ENCODE measurements at places on chromosomes 6 and 20.
A peak's percentile ranks its signal among the peaks of the same experiment; 100 is the strongest.

GRCh38 chr6:157074969-157075368 lies 248.3 kb downstream of the TMEM242 start:
- H3K27ac ChIP-seq = no peak overlapping the region
- DNase-seq = no peak
- H3K4me1 ChIP-seq = peaks cover 56% of the 10 kb centered on the region
- H3K4me3 ChIP-seq = no peak overlapping the region
- peaks cover 12% of the 10 kb centered on the region for H3K36me3 ChIP-seq

DNA sequence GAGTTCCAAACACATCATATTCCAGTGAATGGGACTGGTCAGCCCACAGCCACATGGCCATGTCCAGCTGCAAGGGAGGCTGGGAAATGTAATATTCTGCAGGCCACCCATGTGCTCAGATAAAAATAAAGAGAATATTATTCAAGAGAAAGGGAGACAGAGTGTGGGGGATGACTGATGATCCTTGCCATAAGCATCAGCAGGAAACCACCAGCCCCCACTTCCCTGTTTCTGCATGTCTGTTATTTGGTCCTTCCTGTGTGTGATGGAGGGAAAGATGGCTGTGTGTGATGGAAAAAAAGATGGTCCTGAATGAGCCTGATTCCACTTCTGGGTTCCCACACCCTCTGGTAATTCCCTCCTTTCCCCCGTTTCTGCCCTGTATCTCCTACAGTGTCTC lies 13.1 kb upstream of the RSPO4 start:
- H3K27ac ChIP-seq = no peak overlapping the region
- no peak overlapping the region for H3K4me3 ChIP-seq
- peaks cover 2% of the 10 kb centered on the region for H3K27me3 ChIP-seq
- no peak for DNase-seq

DNA sequence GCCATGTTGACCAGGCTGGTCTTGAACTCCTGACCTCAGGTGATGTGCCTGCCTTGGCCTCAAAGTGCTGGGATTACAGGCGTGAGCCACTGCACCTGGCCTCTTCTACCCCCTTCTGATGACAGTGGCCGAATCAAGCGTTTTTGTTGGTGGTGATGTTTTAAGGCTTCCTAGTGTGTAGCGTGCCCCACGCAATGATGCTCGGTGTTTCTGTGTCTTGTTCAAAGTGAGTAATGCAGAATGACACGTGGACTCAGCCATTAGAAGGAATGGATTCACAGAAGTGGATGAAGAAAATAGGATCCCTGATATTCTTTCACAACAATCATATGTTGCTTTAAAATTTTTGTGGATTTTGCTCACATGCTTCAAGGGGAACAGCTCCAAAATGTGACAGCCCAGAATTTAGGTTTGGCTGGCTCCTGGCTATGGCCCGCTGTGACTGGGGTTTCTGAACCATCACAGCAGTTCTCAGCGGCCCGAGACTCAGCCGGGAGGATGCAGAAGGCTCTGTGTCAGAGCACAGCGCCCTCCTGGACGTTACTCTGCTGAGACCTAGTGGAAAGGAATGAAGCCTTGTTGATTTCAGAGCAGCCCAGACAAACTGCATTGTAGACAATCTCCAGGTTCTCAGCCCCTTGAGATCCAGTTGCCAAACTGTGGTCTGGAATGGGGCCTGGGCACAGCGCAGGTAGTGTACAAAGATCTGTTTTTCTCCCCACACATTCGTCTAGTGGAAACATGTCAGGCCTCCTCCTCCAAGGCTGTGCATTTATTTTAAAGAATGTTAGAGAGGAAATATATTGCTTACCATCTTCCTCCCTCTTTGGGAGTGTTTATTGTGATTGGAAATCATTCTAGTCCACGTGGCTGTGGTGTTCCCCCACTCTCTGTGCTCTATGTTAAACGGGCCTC lies 57.6 kb upstream of the TIAM2 start:
- peaks cover 11% of the 10 kb centered on the region for H3K4me1 ChIP-seq
- H3K27ac ChIP-seq = no peak overlapping the region
- H3K36me3 ChIP-seq = peaks cover 3% of the 10 kb centered on the region
- no peaks in the 10 kb centered on the region for H3K27me3 ChIP-seq
- no peak for DNase-seq
- no peak overlapping the region for H3K4me3 ChIP-seq

DNA sequence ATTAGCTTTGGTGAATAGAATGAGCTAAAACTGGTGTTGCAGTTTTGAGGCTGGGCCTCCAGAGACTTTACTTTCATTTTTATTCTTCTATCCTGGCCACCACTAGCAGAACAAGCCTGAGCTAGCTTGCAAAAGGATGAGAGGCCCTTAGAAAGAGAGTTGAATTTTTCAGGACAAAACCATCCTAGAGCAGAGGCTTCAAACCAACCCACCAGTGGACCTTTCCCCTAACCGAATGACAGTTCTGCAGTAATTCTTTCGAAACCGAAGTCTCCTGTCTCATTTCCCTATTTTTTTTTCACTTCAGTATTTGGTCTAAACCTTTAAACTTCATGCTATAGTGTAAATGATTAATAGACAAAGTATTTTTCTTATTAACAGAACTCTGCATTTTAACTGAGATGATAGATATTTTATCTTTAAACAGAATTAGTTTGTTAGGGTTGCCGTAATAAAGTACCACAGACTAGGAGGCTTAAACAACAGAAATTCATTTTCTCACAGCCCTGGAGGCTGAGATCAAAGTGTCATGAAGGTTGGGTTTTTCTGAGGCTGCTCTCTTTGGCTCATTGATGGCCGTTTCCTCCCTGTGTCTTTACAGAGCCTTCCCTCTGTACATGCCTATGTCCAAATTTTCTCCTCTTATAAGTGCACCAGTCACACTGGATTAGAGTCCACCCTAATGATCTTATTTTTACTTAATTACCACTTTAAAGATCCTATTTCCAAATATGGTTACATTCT lies 80.6 kb upstream of the PAK5 start:
- no peaks in the 10 kb centered on the region for H3K4me1 ChIP-seq
- no peak overlapping the region for H3K27ac ChIP-seq
- no peak for DNase-seq
- no peaks in the 10 kb centered on the region for H3K36me3 ChIP-seq
- H3K27me3 ChIP-seq = peaks cover 4% of the 10 kb centered on the region

DNA sequence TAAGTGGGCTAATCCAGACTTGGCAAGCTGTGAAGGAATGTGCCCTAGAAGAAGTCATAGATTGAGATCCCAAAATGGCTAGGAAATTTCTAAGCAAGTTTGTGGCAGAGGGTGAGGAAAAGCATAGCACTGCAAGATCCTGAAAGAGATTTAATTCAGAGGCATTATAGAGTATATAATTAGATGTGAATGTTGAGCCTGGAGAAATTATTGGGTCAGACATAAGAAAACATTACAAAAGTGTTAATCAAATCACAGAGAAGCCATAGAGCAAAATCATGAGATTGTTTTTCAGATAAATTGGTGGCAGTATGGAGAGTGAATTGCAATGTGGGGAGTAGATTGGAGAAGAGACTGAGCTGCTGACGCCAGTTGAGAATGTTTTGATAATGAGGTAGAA lies 90.0 kb downstream of the CD2AP start:
- H3K36me3 ChIP-seq = peaks cover 3% of the 10 kb centered on the region
- H3K27ac ChIP-seq = no peak overlapping the region
- no peaks in the 10 kb centered on the region for H3K27me3 ChIP-seq
- DNase-seq = no peak

GRCh38 chr20:1086277-1087213 lies 31.9 kb upstream of the PSMF1 start:
- DNase-seq = no peak
- no peak overlapping the region for H3K4me3 ChIP-seq
- H3K4me1 ChIP-seq = peaks cover 11% of the 10 kb centered on the region
- no peak overlapping the region for H3K27ac ChIP-seq
- H3K36me3 ChIP-seq = peaks cover 2% of the 10 kb centered on the region
- H3K27me3 ChIP-seq = no peaks in the 10 kb centered on the region

GRCh38 chr20:50110141-50111047 lies 2.6 kb downstream of the UBE2V1 start:
- H3K27ac ChIP-seq = peak overlapping the region; percentile 87
- peaks cover 19% of the 10 kb centered on the region for H3K36me3 ChIP-seq
- H3K27me3 ChIP-seq = no peaks in the 10 kb centered on the region
- H3K4me3 ChIP-seq = peak overlapping the region; percentile 100
- H3K4me1 ChIP-seq = peaks cover 73% of the 10 kb centered on the region
- DNase-seq = peak; percentile 52

- H3K4me1 ChIP-seq = peaks cover 13% of the 10 kb centered on the region
- H3K36me3 ChIP-seq = no peaks in the 10 kb centered on the region
- peaks cover 67% of the 10 kb centered on the region for H3K27me3 ChIP-seq
- DNase-seq = no peak
Measured at GRCh38 chr6:90611543-90612312, 24.9 kb upstream of the MAP3K7 start.

DNA sequence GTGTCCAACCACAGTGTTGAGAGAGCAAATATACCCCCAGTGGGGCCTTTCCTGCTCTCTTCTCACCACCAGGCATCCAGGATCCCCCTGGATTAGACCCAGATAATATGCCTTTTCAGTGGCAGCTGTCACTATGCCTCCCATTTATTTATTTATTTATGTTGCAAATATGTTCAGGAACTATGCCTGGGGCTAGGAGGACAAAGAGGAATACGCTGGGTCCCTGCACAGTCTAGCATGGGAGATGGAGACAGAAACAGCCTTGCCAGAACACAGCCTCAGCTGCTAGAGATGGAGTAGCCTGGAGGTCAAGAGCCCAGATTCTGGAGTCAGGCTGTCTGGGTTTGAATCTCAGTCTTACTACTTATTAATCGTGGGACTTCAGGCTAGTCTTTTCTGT lies 74.6 kb upstream of the LRFN2 start:
- peaks cover 2% of the 10 kb centered on the region for H3K27me3 ChIP-seq
- no peak overlapping the region for H3K4me3 ChIP-seq
- H3K27ac ChIP-seq = no peak overlapping the region
- H3K4me1 ChIP-seq = no peaks in the 10 kb centered on the region
- H3K36me3 ChIP-seq = no peaks in the 10 kb centered on the region

GRCh38 chr20:35627121-35627520 lies 11.5 kb downstream of the SPAG4 start:
- no peaks in the 10 kb centered on the region for H3K27me3 ChIP-seq
- no peaks in the 10 kb centered on the region for H3K4me1 ChIP-seq
- H3K4me3 ChIP-seq = no peak overlapping the region
- H3K27ac ChIP-seq = no peak overlapping the region

DNA sequence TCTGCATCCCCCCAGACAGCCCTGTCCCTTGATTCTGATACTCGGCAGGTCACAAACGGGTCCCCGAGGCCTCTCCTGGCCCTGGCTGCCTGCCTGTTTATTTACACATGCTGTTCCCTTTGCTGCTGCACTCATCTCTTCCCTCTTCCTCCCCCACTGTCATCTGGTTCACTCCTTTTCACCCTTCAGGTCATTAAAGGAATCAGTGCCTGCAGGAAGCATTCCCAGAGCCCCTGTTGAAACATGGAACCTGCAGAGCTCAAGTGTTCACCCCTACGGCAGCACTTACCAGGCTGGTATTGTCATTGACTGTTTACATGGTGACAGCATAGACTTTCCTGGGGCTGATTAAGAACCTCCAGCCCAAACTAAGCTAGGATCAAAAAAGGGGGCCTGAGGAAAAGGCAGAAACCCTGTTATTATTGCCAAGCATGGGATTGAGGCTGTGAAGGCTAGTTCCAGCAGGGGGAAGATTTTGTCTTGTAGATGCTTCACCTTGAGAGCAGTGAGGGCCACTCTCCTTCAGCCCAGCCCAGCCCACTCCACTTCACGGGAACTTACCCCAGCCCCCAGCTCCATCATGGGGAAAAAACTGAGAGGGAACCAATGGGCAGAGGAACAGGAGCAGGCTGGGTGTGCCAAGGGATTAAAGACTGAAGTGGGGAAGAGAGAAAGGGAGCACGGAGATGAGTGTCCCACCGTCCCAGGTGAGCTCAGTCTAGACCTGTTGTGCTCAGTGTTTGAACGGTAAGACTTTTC lies 73.2 kb downstream of the JPH2 start:
- peak overlapping the region; percentile 2 for H3K27ac ChIP-seq
- H3K4me3 ChIP-seq = no peak overlapping the region
- no peaks in the 10 kb centered on the region for H3K36me3 ChIP-seq
- H3K27me3 ChIP-seq = peaks cover 18% of the 10 kb centered on the region
- DNase-seq = no peak
- H3K4me1 ChIP-seq = peaks cover 6% of the 10 kb centered on the region

DNA sequence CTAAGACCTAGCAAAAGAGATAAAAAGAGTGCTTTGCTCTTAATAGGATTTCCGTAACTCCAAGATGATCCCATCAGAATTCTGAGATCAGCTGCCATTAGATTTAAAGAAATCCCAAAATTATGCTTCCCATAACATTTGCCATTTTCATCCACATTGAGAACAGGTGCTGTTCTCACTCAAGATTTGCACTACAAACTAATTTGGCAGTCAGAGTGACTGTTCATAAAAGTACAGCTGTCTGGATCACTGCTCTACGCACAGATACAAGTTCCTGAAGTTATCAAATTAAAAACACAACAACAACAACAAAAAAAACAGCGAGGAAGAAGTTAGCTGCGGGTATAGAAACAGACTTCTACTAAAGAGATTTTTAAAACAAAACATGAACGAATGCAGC lies 58.1 kb downstream of the ASCC3 start:
- DNase-seq = no peak
- H3K4me1 ChIP-seq = no peaks in the 10 kb centered on the region
- peaks cover 15% of the 10 kb centered on the region for H3K36me3 ChIP-seq
- H3K27me3 ChIP-seq = no peaks in the 10 kb centered on the region

DNA sequence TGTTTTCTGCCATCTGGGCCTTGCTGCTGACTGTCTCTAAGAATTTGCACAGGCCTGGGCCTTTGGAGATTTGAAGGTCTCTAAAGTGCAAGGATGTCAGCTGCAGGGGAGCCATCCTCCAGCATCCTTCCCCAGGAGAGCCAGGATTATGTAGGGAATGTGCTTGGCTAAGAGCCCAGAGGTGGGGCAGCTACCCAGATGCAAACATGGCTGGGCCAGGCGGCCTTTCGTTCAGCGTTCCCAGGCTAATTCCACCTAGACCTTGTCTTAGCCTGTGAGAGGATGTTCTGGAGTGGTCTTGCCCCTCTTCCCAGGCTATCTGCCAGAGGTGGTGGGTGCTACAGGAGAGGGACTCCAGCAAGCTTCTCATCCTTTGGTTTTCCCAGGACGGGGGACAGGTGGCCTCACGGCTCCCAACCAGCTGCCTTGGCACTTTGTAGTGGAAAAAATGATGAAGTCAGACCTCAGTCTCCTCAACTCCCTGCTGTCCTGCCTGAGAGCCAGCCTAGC lies 7.7 kb upstream of the PTGIS start:
- H3K4me1 ChIP-seq = peaks cover 62% of the 10 kb centered on the region
- peaks cover 13% of the 10 kb centered on the region for H3K27me3 ChIP-seq
- no peak for DNase-seq
- H3K4me3 ChIP-seq = no peak overlapping the region

Data from activated T-helper 1 cell treated with anti-CD3 and anti-CD28 coated beads, Interleukin-12 subunit alpha, Interleukin-12 subunit beta, Interleukin-2, Interleukin-4 antibody, amounts not matched to agents 30 ng/mL and 10 ng/mL and 1 ng/mL, durations not matched to agents 14 hours and 24 hours and 36 hours (primary cell).